ENCODE measurements at places on chromosomes 7 and 10.

GRCh38 chr10:110457851-110458250 is 39.9 kb upstream of the DUSP5 start:
- DNase-seq = no peak

DNA sequence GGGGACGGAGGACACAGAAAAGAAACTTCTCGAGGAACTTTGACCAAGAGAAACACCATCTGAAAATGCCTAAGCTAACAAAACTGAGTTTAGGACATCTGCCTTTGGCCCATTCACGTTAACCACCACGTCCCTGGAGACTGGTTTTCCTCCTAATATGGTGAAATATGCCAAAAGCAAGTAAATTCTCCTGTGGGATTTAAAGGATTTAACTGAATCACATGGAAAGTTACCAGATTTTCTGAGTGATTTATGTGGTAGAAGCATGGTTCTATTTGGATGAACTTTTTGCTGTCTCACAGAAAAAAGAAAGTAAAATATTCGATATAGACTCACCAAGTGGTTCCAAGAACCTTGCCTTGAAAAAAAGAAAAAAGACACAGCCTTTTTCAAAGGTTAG is 30.4 kb upstream of the BMPER start:
- DNase-seq = no peak

GRCh38 chr7:94431619-94432280 is 37.1 kb downstream of the COL1A2 start:
- no peak for DNase-seq

- DNase-seq = no peak
These were observed 33.3 kb upstream of the OTUD1 start for GRCh38 chr10:23405540-23405939.

- no peak for DNase-seq
These were observed 50.0 kb upstream of the INSIG1 start for GRCh38 chr7:155247479-155248365.

DNA sequence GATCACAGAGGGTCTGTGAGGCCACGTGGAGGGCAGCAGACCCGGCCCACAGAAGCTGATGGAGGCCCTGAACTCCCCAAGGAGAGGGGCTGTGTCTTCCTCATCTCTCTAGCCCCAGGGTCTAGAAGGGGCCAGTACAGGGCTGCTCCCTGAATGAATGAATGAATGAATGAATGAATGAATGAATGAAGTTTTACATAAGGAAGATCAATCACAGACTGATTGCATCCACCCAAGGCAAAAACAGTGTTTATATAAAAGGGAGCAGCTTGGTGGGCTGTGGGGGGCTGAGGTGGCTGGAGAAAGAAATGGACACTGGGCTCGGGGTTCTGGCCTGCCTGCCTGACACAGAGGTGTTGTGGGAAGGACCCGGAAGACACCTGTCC is 4.9 kb upstream of the NSUN5 start:
- DNase-seq = no peak

- DNase-seq = no peak
These were observed 117.7 kb downstream of the APBB1IP start for GRCh38 chr10:26555719-26556368.

Data from activated naive CD4-positive, alpha-beta T cell (primary cell).